ENCODE measurements at places on chromosomes 1 and 21. TPM values are rescaled to one million over a fixed set of nuclear protein-coding genes. Genes with fewer than 3 reads are reported as not detected.

The FNDC5 gene
- 0.99 TPM for total RNA-seq

The PIGM gene
- total RNA-seq = 7.7 TPM

The ADAMTS4 gene
- 3.1 TPM for total RNA-seq

The CFHR1 gene
- total RNA-seq = 1.1 TPM

The DCST1 gene
- total RNA-seq = not detected

The ITLN2 gene
- total RNA-seq = 3.8 TPM

The SH2D2A gene
- not detected for total RNA-seq

The SLAMF7 gene
- total RNA-seq = not detected

The CNIH4 gene
- 50.1 TPM for total RNA-seq
